ENCODE measurements at places on chromosomes 7 and 10.

DNA sequence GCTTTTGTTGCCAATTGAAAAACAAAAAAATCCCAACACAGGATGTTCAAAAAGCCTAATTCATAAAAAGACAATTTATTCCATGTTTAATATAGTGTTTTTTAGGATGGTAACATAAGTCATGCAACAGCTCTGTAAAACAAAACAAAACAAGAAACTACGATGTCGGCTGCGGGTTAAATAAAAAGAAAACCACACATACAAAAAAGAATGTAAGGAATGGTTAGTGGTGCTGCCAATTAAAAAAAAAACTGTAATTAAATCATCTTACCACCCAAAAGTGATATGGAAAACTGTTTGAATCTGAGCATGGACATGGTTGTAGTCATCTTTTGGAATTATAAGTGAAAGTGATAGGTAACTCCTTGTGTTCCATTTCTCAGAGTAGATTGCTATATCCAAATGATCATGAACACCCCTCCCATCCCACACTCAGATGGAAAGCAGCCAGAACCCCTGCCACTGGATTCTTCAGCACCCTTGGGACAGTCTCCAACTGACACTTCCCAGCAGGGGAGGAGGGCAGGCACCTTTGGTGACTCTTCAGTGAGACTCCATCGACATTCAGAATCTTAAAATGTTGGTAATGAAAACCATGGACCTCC is 14.3 kb upstream of the DAGLB start:
- DNase-seq = no peak

- no peak for DNase-seq
Measured at GRCh38 chr10:73433538-73433867, at the start of gene MSS51. Gene MSS51 (minus strand): TSS chr10:73433561. CDS start chr10:73428284, 5,277 bp downstream.

DNA sequence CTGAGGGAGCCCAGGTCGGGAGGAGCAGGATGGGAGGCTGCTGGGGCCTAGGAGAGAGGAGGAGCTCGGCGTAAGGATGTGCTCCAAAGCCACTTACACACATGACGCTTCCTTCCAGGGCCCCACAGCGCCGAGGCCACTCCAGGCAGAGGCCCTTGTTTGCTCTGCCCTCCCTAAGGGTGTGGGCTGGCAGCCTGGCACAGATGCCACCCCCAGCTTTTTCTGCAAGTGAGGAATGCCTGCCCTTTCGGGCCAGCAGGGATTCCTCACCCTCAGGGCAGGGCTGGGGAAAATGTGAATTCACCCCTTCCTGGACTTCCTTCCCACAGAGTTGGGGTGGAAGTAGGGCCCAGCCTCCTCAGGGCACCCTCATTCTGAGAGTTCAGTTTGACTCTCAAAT is 5.6 kb upstream of the AQP1 start:
- no peak for DNase-seq

GRCh38 chr10:60967854-60968484 is 24.0 kb upstream of the RHOBTB1 start:
- no peak for DNase-seq

DNA sequence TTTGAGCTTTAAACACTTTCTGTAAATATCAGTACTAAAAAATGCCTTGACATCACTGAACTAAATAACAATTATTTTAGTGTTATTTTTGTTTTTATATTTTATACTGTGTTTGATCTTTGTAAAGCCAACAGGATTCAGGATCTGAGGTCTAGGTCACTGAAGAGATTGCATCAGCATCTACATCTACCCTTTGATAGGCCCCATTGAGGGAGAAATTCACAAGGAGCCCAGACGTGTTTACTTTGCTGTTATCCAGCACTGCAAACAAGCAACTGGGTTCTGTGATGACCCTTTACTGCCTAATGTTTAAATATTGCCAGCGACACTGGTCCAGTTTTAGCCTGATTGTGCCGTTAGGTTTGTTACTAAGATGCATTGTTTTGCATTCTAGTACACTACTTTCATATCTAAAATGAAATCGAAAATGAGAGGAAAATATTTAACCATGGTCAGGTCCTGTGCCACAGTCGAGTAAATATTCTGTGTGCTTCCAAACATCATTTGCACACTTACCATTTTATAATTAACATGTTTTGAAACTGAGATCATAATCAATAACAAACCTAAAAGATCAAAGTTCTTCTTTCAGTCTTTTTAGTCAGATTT is 48.7 kb downstream of the SP8 start:
- DNase-seq = no peak

DNA sequence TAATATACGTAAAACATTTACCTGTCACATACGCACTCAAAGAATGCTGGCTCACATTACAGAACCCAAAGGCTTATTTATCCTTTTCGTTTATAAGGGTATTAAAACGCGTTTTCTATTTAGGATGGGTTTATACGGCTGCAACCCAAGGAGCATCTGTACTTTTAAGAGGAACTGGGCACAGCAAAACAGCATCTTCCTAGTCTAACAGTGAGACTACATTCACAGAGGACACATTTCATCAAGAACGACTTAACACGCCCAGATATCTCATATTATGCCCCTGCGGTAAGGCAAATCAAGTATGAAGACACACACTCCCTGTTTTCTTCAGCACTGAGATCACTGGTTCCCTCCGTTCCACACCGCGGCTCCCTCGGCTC is 533 bp upstream of the DMTF1 start:
- DNase-seq = no peak

GRCh38 chr10:87816163-87816897 is 1.7 kb downstream of the ATAD1 start:
- DNase-seq = no peak

DNA sequence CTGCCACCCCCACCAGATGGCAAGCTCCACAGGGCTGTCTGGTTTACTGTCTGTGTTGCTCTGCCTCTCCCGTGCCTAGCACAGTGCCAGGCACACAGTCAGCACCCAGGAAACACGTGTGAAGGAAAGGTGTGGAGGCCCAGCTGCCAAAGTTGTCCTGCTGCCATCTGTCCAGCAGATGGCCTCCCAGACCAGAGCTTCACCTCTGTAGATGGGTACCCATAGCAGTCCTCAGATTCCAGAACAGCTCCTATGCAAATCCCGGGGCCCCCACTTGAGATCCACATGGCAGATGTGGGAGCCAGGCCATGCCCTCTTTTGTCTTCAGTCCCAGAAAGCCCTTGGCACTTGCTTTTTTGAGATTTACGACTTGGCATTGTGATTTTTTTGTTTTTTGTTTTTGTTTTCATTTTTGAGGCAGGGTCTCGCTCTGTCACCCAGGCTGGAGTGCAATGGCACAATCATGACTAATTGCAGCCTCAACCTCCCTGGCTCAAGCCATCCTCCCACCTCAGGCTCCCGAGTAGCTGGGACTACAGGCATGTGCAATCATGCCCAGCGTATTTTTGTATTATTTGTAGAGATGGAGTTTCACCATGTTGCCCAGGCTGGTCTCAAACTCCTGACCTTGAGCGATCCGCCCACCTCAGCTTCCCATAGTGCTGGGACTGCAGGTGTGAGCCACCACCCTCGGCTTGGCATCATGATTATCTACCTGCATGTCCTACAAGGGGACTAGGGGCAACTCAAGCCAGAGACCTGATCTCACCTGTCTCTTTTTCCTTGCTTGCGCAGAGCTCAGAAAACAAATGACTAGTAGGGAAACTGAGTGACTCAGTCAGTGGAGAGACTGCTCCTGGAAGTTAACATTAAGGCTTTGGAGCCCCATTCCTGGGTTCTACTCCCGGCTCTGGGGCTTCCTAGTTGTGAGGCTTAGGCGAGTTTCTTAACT is 16.9 kb upstream of the PALD1 start:
- no peak for DNase-seq

- no peak for DNase-seq
Measured at GRCh38 chr10:88114368-88114767, 250.9 kb downstream of the PTEN start.

- DNase-seq = no peak
Measured at GRCh38 chr10:107717046-107717445, 552.5 kb upstream of the SORCS1 start.

- DNase-seq = no peak
Measured at GRCh38 chr7:105209433-105209832, 179.3 kb downstream of the SRPK2 start.
